ENCODE measurements at places on chromosomes 11 and 22.
A peak's percentile ranks its signal among the peaks of the same experiment; 100 is the strongest.

DNA sequence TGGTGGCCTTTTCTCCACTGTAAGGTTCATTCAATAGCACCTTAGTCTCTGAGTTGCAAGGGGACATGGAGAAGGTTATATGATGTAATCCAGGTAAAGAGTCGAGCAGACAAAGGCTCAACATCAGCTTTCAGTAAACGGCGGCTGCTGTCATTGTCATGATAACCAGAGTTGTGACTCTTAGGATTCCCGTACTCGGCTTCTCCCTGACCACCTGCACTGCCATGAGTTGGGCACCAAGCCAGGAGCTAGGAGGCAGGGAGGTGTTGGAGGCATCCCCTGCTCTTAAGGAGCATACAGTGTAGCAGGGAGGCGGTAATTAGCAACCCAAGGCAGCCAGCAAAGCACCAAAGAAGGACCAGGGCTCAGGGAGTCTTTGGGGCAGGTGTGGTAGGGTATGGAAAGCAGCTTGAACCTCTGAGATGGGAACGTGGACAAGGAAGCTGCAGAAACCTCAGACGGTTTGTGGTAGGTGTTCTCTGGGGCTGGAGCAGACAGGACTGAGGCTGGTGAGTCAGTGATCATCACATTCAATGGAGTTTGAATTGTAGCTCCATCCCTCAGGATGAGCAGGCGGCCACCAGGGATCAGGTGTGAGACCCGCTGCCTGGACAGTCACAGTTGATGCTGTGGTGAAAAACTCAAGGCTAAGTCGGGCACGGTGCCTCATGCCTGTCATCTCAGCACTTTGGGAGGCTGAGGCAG lies 31.7 kb downstream of the LIF start:
- no peak for DNase-seq

GRCh38 chr11:87275176-87275575 lies 237.4 kb downstream of the TMEM135 start:
- no peak for DNase-seq

- no peak for DNase-seq
Measured at GRCh38 chr11:79047321-79047720, 393.5 kb downstream of the TENM4 start.

DNA sequence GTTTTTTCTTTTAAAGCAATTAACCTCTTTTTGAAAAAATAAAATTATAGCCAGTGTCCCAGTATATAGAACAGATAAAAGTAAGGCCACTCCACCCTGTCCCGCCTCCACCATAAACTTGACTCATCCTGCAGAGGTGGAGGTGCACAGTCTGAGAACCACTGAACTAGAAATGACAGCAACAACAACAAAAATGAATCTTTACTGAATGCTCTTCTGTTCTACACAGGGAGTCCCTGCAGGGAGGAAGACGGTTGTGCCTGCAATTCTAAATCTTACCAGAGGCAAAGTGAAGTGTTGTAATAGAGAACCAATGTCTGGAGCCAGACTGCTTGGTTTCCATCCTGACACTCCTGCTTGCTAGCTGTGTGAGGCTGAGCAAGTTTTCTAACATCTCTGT lies 162.3 kb downstream of the FBXO7 start:
- DNase-seq, result no peak

- no peak for DNase-seq
Measured at GRCh38 chr11:94762208-94762607, 5.9 kb upstream of the AMOTL1 start.

DNA sequence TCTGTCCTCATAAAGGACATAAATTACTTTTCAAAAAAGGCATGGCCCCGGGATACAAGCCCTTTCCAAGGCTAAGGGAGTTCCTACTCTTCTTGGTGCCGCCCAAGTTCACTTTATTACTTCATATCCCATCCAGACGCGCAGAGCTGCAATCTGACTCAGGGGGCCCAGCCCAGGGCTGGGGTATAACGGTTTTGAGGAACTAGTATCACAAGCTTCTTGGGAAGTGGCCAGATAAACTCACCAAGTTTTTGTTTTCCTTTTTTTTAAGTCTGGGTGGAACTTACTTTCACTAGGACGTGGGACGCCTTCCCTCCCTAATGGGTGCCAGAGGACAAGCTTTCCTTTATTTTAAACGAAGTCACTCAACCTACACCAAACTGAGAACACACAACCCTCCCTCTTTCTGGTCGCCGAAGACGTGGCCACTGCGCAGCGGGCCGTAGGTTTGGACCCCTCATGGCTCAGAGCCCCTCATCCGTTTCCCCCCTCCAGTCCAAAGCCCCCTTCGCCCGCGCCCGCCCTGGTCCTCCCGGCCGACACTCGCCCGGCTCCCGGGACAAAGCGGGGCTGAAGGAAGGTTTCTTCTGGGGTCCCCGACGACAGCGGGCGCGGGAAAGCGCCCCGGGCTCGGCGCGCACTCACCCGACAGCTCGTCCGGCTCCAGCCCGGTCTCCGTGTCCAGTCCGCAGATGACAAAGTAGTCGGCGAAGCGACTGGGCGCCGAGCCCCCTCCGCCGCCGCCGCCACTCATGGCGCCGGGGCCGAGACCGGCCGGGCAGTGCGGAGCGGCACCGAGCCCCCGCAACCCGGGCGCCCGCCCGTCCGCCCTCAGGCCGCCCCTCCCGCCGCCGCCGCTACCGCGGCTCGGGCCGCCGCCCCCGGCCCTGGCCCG lies 587 bp downstream of the DENND5A start:
- DNase-seq, result peak; percentile 65

- DNase-seq, result no peak
Measured at GRCh38 chr22:47850644-47851151, 1088.2 kb downstream of the TBC1D22A start.

- no peak for DNase-seq
Measured at GRCh38 chr11:109096266-109096665, 325.7 kb upstream of the C11orf87 start.

DNA sequence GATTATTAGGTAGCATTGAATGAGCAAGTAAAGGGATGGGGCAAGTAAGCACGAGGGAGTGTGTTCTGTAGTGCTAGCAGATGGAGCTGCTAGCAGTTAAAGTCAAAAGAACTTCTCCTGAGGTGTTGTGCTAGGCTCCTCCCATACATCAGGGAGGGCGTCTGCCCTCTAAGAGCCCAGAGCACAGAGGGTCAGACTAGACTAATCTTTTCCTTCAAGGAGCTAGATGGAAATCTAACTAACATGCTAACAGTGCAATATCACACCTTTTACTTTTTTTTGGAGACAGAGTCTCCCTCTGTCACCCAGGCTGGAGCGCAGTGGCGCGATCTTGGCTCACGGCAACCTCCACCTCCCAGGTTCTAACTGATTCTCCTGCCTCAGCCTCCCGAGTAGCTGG lies 3.2 kb upstream of the PLA2G6 start:
- DNase-seq, result no peak

- peak; percentile 75 for DNase-seq
Measured at GRCh38 chr11:69918938-69919650, 99.9 kb upstream of the FGF3 start.

GRCh38 chr22:23888615-23889401 lies 5.4 kb upstream of the MIF start:
- no peak for DNase-seq

DNA sequence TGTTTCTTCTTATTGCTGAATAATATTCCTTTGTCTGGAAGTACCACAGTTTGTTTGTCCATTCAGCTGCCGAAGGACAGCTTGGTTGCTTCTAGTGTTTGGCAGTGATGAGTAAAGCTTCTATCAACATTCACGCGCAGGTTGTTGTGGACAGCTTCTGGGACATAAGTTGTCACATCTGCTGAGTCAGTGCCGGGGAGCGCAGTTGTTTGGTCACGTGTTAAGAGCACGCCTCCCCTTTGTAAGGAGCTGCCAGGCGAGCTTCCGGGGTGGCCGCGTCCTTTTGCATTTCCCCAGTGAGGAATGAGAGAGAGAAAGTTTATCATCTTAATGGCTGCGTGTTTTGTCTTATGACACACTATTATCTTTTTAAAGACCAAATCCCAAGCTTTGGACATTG lies 30.3 kb downstream of the SAMM50 start:
- DNase-seq, result no peak

DNA sequence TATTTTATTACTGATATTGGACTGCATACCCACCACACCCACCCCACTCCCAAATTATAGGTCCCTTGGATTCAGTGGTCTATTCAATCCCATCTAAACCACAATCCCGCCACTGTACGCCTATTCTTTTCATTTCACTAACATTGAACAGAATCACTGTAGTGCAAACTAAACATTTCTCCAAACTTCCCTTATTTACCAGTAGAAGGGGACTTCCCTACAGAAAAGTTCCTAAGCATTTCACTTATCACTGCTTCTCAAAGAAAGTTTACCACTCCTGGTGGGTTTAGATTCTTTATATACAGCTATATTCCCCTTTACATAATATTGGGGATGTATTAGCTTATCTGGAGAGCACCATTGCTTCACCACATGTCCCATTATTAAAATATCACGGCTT lies 29.3 kb downstream of the OR8B12 start:
- no peak for DNase-seq

GRCh38 chr11:104573441-104573990 lies 324.7 kb downstream of the CASP12 start:
- DNase-seq, result no peak

- no peak for DNase-seq
Measured at GRCh38 chr22:33879796-33880195, 40.5 kb downstream of the LARGE1 start.

DNA sequence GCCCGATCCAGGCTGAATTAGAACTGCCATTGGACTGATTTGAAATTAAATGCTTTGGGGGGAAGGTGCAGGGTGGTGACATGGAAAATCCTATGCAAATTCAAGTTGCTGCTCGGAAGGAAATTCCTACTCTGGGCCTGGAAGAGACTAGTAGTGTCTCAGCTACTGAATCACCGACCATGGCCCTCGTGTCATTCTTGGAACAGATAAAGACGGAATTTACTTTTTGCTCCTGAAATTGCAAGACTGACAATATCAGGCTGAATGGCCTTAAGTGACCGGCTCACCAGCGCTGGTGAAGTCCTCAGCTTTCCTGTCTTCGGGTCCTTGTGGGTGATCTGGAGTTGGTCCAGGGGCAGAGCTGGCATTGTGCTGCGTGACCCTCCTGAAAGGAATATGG lies 6.1 kb downstream of the ASCC2 start:
- no peak for DNase-seq

DNA sequence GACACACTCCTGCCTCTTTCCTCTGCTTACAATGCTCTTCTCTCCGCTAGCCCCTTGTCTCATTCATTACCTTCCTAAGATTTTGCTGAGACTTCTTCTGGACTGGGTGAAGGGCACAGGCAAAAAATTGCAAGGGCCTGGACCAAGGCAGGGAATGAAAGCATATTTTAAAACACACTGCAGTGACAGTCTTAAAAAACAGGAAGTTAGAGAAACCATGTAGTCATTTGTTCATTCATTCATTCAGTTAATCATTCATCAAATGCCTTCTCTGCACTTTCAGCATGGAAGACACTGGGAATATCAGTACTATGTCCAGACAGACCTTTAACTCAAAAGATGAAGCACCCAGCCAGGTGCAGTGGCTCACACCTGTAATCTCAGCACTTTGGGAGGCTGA lies 44.9 kb upstream of the SWAP70 start:
- DNase-seq, result no peak

- DNase-seq, result no peak
Measured at GRCh38 chr11:119491753-119492510, 69.0 kb upstream of the THY1 start.

DNA sequence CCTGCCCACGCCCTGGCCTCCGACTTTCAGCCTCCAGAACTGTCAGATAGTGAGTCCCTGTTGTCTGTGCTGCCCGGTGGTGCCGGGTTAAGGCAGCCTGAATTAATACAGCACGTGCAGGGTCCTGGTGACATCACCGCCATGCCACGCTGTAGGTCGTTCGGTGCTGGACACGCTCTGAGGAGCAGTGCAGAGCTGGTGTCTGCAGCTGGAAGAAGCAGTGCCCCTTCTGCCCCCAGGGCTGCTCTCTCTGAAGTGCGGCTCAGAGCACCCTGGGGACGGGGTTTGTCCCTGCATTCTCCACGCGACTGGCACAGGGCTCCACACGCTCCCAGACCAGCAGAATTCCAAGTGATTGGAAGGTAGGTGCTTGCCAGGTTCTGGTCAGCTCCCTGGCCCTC lies 831.5 kb downstream of the TBC1D22A start:
- DNase-seq, result peak; percentile 35

DNA sequence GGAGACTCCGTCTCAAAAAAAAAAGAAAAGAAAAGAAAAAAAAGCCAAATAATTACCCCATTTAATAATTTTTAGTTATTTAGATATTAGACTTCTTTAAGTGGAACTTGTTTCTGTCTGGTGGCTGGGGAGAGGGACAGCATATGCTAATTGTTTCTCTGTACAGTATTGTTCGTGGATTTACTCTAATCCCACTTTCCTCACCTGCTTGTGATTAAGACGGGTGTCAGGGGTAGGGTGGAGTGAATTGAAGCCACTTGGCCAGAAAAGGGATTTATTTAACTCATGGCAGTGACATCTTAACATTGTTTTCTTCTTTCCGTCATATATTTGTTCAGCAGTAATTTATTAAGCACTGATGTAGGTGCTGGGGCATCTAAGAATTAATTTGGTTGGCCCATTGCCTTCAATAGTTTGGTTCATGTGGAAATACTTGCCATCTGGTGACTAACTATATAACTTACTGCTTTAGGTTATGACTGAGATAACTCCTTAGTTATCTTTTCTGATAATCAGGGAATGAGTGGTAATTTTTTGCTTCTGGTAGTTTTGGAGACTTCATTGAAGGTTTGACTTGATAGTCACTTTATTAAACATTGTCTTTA lies 4.6 kb downstream of the TNRC6B start:
- DNase-seq, result no peak

- DNase-seq, result no peak
Measured at GRCh38 chr11:113534625-113535024, 59.4 kb upstream of the DRD2 start.

DNA sequence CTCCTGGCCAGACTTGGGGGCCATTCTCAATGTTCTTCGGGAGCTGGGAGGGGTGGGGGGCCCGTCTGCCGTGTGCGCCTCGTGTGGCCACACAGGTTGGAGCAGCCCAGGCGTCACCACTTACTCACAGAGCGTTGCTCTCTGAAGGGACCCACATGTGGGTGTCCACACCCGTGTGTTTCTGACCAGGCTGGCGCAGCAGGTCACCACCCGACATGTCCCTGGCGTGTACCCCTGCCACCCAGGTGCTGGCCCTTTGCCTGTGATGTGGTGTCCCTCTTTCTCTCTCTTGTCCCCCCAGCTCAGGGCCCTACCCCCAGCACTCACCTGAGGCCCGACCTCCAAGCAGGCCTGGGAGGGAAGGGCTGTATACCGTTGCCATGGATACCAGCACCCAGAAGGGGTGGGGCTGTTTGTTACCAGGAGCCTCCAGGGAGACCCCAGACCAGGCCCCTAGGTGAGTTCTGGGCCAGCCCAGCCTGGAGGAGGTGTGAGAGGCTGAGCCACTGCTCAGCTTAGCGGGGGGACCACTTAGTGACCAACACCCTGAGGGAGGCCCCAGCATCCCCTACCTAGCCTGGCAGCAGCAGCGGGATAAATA lies 1.4 kb downstream of the LMNTD2 start:
- DNase-seq, result peak; percentile 30

DNA sequence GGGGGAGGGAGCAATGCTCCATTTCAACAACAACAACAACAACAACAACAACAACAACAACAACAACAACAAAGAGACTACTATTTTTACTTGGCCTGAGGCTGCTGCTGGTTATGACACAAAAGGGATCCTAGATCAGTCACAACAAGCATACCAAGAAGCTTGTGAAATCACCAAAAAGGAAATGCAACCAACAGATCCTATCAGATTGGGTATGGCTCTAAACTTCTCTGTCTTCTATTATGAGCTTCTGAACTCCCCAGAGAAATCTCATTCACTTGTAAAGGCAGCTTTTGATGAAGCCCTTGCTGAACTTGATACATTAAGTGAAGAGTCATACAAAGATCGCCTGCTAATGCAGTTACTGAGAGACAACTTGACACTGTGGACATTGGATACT lies 10.5 kb upstream of the MS4A2 start:
- DNase-seq, result no peak
